ENCODE measurements at places on chromosomes 1 and 21. TPM values are rescaled to one million over a fixed set of nuclear protein-coding genes. Genes with fewer than 3 reads are reported as not detected.
A peak's percentile ranks its signal among the peaks of the same experiment; 100 is the strongest.

GRCh38 chr1:203284411-203285123 is 20.8 kb upstream of the BTG2 start:
- H3K27me3 ChIP-seq, result peaks cover 36% of the 10 kb centered on the region
- H3K27ac ChIP-seq, result no peak overlapping the region
- no peaks in the 10 kb centered on the region for H3K36me3 ChIP-seq
- H3K4me1 ChIP-seq, result peaks cover 14% of the 10 kb centered on the region
- H3K4me3 ChIP-seq, result no peak overlapping the region
- DNase-seq, result no peak

- H3K4me3 ChIP-seq, result peak overlapping the region; percentile 43
- peak; percentile 3 for DNase-seq
- no peak overlapping the region for H3K27ac ChIP-seq
- H3K4me1 ChIP-seq, result no peaks in the 10 kb centered on the region
Observed at GRCh38 chr21:26686278-26686677, 113.2 kb upstream of the CYYR1 start.

DNA sequence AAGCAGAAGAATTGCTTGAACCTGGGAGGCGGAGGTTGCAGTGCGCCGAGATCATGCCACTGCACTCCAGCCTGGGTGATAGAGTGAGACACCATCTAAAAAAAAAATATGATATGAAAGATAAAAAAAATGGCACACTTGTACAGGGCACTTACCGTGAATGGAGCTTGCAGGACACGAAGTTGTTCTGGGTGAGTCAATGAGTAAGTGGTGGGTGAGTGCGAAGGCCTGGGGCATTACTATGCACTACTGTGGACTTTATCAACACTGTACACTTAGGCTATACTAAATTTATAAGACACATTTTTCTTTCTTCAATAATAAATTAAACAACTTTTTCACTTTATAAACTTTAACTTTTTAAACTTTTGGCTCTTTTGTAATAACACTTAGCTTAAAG is 37.0 kb downstream of the TNFRSF8 start:
- no peak overlapping the region for H3K27ac ChIP-seq
- no peak overlapping the region for H3K4me3 ChIP-seq
- H3K36me3 ChIP-seq, result peaks cover 5% of the 10 kb centered on the region

DNA sequence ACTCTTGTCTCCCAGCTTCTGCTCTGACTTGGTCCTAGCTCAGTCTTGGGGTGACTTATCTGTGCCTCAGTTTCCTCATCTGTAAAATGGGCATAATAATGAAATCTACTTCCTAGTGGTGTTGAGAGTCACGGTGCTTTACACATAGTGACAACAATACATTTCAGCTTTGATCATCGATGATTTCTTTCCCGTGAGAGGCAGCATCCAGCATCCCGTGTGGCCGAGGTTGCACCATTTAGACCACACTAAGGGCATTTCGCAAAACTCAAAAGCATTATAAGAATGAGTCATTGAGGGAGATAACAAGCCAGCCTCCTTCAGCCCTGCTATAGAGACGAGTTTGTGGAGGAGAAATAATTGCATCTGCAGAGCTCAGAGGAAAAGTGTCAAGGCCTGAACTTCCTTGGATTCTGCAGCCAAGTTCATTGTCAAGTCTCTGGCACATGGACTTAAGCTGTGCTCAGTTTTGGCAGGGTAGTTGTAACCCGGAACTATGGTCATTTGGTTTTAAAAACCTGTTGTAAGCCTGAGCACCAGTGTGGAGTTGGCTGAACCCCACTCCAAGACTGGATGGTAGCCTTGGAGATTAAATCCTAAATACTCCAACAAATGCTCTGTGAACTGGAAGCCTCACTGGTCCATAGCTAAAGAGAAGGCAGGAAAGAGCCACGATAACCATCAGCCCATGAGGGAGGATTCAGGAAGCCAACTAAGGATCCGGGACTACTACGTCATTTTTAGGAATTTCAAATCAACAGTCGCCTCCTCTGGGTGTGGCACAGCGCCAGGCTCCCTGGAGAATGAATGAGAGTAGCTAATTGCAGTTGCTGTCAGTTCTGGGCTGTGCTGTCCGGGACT is 64.2 kb downstream of the TCP10L start:
- 0 out of 2 replicates have a peak, but pooled peaks cover 7% of the 10 kb centered on the region for H3K36me3 ChIP-seq
- H3K4me3 ChIP-seq, result peak overlapping the region; percentile 60
- peak; percentile 94 for DNase-seq
- peaks cover 7% of the 10 kb centered on the region for H3K27me3 ChIP-seq
- peaks cover 56% of the 10 kb centered on the region for H3K4me1 ChIP-seq

DNA sequence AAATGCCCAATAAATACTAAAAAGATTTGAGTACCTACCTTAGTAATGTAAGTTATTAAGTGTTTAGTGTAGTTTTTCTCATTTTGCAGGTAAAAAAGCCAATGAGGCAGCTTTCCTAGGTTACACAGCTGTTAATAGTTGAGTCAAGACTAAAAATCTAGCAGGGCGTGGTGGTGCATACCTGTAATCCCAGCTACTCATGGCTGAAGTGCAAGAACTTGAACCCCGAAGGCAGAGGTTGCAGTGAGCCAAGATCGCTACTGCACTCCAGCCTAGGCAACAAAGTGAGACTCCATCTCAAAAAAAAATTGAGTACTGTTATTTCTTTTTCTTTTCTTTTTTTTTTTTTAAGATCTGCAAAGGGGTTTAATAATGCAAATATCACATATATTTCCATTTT is 7.7 kb downstream of the YBX1 start:
- no peak overlapping the region for H3K4me3 ChIP-seq
- peaks cover 39% of the 10 kb centered on the region for H3K36me3 ChIP-seq
- H3K4me1 ChIP-seq, result peaks cover 97% of the 10 kb centered on the region
- H3K27ac ChIP-seq, result no peak overlapping the region
- H3K27me3 ChIP-seq, result no peaks in the 10 kb centered on the region

GRCh38 chr1:242534753-242535152 is 10.3 kb upstream of the PLD5 start:
- H3K36me3 ChIP-seq, result no peaks in the 10 kb centered on the region
- no peak for DNase-seq
- H3K27ac ChIP-seq, result no peak overlapping the region

The OPTC gene
- not detected for total RNA-seq

All from HFFc6 (cell line).